ENCODE measurements at places on chromosomes 1 and 21. TPM values are rescaled to one million over a fixed set of nuclear protein-coding genes. Genes with fewer than 3 reads are reported as not detected.

KCNJ9 gene
- total RNA-seq, result 0.05 TPM

WDR64 gene
- not detected for total RNA-seq

DNA sequence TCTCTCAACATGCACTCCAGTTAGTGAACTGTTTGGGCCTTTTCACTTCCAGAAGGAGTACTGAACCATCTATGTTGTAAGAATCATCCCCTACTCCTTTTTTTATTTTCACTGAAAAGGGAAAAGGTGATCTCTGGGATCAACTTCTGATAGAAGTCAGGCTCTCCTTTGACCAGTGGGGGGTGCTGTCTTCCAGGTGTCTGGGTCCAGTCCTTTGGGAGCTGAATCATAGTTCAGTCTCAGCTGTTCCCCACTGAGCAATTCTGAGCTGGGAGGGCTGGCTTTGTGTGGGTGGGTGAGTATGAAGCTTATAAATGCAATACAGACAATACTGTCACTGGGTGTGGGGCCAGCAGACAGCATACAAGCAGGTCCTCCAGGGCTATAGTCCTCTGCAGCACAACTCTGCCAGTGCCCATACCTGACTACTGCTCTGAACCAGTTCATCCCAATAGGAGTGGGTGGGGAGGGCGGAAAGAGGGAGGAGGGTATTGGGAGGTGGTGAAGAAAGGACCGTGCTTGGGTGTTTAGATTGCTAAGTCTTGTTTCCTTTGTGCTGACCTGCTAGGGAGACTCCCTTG, 12.5 kb upstream of the SARS1 start:
- no peaks in the 10 kb centered on the region for H3K27me3 ChIP-seq
- no peak overlapping the region for H3K4me3 ChIP-seq
- H3K4me1 ChIP-seq, result peaks cover 16% of the 10 kb centered on the region
- H3K27ac ChIP-seq, result no peak overlapping the region
- no peak for DNase-seq
- no peaks in the 10 kb centered on the region for H3K36me3 ChIP-seq

DNA sequence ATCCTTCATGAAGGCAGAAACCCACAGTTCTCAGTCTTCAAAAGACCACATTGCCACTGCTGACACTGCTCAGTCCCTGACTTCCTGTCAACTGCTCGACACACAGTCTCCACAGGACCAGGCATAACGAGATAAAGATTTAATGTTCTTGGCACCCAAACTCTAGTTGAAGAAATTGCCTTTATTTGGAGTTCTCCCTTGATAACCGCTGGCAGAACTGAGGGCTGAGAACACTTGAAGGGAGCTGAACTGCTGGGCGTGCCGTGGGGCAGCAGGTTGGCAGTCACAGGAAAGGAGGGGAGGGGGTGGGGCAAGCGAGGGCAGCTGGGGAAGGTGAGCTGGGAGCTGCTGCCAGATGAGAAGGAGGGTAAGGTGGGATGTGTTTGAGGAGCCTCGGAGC, 15.9 kb downstream of the HENMT1 start:
- peaks cover 10% of the 10 kb centered on the region for H3K4me1 ChIP-seq
- H3K27me3 ChIP-seq, result no peaks in the 10 kb centered on the region
- no peaks in the 10 kb centered on the region for H3K36me3 ChIP-seq
- no peak overlapping the region for H3K27ac ChIP-seq

- no peaks in the 10 kb centered on the region for H3K4me1 ChIP-seq
- H3K4me3 ChIP-seq, result no peak overlapping the region
- DNase-seq, result no peak
- no peaks in the 10 kb centered on the region for H3K36me3 ChIP-seq
- H3K27me3 ChIP-seq, result no peaks in the 10 kb centered on the region
- H3K27ac ChIP-seq, result no peak overlapping the region
These were observed 399.7 kb downstream of the NEGR1 start for GRCh38 chr1:71882637-71883036.

DNA sequence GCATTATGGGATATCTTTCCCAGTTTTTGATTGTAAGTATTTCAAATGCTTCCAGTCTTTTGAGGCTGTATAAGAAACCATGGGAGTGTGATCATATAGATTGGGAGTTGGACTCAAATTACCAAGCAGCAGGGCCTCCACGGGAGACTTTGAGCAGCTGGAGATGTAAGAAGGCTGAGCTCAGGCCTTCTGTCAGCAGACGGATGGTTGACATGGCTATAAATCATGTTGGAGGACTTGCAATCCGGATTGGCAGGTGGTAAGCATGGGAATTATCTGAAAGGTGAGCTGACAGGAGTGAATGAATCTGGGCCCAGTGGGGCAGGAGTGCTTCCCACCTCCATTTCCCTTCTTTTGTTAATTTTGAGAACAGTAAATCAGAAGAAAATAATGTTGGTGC, 83.2 kb upstream of the PPM1J start:
- no peak for DNase-seq
- no peak overlapping the region for H3K27ac ChIP-seq
- no peaks in the 10 kb centered on the region for H3K4me1 ChIP-seq
- H3K36me3 ChIP-seq, result no peaks in the 10 kb centered on the region
- no peak overlapping the region for H3K4me3 ChIP-seq

GRCh38 chr1:74766579-74766978, 33.6 kb downstream of the TYW3 start:
- no peak overlapping the region for H3K4me3 ChIP-seq
- H3K27me3 ChIP-seq, result no peaks in the 10 kb centered on the region

Data from left ventricle myocardium inferior (tissue), 1 donor.